ENCODE measurements at places on chromosomes 1 and 21.

DNA sequence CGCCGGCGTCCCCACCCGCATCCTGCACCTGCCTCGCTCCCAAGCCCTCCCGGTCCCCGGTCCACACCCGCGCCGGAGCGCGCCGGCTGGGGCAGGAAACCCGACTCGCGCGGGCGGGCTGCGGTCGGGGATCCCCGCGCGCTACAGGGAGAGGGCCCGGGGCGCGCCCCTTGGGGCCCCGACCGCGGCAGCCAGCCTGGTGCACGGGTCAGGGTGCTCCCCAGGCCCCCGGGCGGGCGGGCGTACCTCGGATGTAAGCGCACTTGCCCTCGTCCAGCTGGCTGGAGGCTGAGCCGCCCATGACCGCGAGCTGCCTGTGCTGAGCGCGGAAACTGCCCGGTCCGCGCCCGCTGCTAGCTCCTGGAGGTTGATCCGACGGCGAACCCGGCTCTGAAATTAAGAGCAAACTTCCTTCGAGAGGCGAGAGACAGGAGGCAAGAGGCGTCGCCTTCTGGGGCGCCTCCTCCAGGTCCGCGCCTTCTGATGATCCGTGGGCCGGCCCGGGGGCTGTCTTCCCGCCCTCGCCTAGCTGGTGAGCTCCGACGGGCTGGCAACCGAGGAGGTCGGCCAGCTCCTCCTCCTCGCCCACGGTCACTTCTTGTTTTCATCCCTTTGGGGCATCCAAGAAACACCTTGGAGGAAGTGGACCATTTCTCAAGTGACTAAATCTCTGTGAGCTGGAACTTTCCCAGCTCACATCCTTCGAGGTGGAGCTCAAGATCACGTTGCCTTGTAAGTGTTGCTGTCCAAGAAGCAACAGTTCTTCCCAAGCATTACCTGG is at the start of gene NIBAN1:
NIBAN1 (minus strand) TSS at position 453 of the 781 bp plus-strand sequence; CDS start at position 301, 152 bp downstream.
- DNase-seq: peak; percentile 61

DNA sequence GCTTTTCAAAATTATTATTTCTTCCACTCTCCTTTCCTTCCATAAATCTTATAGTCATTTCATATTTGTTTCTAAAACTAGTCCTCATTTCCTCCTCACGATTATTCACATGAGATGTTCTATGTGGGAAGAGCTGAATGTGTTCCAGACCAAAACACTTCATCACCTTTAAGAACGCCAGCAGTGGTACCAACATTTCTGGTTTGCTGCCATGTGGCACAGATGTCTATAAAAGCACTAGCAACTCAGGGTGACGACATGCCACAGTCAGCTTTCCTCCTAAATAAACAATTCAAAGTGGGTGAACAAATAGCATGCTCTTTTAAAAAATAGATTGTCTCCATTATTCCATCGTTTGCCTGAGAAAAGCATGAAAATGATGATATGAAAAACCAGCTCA is 1217.8 kb upstream of the ADGRL2 start:
- no peak for DNase-seq

DNA sequence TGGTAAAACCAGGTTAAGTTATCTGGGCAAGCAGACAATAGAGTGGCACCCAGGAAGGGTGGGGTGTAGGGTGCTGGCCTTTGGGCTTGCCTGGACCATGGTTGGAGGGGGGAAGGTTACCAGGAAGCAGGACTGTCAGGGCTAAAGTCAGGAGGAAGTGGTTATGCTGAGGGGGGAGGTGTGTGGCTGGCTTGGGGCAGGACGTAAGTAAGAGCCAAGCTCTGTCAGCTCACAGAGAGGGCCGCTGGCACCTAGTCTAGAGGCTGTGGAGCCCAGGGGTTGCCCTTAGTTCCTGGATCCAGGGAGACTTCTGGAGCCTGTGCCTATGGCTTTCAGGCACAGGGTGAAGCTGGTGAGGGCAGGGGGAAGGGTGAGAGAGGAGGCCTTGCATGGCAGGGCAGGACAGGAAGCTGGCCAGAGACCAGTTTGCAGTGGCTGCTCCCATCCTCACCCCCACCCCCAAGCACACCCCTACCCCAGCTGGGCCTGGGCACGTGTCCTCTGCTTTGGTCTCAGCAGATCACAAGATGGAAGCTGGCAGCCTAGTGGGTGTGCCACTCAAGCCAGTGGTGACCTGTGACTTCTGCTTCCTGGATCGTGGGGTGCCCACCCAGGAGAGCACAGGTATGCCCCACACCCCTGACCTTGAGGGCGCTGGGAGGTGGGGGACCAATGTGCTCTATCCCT is 20.5 kb upstream of the SMYD3 start:
- DNase-seq: no peak

DNA sequence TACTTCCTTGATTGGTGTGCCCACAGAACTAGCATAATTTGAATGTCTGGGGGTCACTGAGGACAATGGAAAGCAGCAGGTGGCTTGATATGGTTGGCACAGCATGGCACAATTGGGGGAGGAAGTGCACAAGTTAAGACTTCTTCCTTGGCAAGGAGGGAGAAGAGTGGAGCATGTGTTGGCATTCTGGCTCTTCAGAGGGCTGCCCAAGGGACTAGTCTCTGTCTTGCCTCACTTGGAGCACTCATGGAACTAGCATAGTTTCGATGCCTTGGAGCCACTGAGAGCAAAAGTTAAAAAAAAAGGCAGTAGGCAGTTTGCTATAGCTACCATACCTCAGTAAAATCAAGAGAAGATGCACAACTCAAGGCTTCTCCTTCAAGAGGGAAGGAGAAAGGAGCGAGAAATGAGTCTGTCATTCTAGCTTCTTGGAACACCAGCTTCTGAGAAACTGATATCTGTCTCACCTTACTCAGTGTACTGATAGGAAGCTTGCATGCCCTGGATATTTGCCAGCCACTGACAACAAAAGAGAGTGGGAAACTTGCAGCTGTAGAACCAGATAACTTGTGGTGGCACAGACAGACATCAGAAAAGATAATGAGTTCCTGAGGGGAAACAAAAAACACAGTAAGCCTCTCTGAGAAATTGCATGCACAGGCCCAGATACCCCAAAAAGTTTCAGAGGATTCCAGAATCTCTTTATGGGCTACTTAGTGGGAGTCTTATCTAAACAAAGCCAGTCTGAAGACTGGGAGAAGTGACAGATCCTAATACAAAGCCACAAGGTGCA is 207.5 kb upstream of the SAMSN1 start:
- DNase-seq: no peak

DNA sequence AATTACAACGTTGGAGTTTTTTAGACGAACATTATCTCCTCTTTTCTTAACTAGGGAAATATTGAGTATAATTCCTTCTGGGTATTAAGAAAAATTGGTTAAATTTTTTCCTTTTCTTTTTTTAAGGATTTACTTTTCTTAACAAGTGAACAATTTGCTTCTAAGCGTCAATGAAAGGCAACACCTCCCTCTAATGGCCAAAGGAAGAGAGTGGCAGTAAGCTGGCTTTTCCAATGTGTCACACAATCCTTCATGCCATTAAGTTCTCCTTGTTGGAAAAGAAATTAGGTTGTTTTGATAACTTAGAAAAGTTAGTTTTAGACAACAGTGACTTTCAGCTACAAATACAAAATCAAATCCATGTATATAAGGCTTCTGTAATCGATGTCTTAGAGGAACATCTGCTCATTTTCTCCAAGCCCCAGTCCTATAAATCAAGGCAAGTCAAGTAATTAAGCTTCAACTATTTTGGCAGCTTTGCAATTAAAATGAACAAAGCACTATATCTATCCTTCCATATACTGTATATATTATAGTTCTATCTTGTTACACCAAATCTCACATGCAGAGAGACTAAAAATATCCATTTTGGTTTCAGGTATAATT is 62.8 kb downstream of the EDEM3 start:
- DNase-seq: peak; percentile 12

GRCh38 chr1:245800901-245801605 is 646.3 kb downstream of the KIF26B start:
- DNase-seq: no peak

- DNase-seq: no peak
Measured at GRCh38 chr1:165575468-165576099, 31.8 kb downstream of the LRRC52 start.

DNA sequence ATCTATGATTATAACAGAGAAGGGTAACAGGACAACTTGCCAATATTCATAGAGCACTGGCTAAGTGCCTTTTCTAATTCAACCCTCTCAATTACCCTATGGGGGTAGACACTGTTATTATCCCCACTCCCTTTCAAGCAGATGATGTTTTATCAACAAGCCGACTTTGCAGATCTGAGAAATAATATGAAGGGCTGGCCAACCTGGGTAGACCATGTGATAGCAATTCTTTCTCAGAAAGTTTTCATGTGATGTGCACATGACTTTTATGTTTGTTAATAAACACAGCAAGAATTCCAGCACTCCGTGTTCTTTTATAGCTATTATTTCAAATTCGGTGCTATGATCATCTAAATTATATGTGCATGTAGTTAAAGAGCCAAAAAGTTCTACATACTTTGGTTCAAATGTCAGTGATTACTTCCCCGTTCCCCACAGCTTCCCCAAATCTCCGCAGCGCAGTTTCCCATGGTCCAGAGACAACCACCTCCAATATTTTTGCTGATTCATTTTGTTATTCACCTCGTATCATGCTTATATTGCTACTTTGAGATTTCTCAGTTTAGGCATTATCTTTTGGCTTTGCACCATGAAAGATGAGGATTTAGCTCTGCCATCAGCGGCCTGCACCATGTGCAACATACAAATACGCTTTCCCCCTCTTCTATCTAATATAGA is 96.7 kb upstream of the GADD45A start:
- no peak for DNase-seq

GRCh38 chr21:45356251-45356650 is 48.7 kb upstream of the COL18A1 start:
- no peak for DNase-seq

All from nephron progenitor cell (in vitro differentiated cells).